ENCODE measurements at places on chromosomes 11 and 22.

- no peak for DNase-seq
These were observed 151.9 kb upstream of the NTM start for GRCh38 chr11:131218542-131218941.

DNA sequence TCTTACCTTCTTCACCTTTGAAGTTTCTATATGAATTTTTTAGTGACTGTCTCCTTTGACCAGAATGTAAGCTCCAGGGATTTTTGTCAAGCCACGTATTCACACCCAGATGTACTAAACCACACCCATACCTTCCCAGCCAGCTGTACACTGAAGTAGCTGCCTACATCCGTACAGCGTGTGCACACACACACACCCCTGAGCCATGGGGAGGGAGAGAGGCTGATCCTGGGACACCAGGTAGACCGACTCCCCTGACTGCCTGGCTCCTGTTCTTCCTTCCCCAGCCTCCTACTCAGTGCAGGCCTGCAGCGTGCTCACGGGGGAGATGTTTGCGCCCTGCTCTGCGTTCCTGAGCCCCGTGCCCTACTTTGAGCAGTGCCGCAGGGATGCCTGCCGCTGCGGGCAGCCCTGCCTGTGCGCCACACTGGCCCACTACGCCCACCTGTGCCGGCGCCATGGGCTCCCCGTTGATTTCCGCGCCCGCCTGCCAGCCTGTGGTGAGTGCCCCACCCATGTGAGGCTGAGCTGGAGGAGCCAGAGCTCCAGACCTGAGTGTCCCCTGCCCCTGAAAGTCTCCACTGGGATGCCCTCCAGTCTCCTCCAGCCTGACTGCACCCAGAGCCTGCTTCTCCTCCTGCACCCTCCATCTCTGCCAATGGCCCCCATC is 25.9 kb downstream of the OTOG start:
- no peak for DNase-seq

- no peak for DNase-seq
These were observed 86.0 kb downstream of the PKNOX2 start for GRCh38 chr11:125250318-125251213.

DNA sequence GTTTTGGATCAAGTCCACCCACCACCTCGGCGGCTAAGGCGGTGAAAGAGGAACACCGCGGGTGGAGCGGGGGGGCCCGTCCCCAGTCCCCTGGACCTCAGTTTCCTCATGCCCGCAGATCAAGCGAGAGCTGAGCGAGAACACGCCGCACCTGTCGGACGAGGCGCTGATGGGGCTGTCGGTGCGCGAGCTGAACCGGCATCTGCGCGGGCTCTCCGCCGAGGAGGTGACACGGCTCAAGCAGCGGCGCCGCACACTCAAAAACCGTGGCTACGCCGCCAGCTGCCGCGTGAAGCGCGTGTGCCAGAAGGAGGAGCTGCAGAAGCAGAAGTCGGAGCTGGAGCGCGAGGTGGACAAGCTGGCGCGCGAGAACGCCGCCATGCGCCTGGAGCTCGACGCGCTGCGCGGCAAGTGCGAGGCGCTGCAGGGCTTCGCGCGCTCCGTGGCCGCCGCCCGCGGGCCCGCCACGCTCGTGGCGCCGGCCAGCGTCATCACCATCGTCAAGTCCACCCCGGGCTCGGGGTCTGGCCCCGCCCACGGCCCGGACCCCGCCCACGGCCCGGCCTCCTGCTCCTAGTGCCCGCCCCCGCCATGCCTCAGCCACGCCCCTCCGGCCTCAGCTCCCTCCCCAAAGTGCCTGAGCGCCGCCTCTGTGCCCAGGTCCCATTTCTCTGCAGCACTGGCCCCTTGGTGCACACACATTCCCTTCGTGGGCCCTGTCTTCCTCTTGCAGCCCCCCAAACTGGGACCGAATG is 12.7 kb downstream of the MAFF start:
- DNase-seq, result peak; percentile 64

DNA sequence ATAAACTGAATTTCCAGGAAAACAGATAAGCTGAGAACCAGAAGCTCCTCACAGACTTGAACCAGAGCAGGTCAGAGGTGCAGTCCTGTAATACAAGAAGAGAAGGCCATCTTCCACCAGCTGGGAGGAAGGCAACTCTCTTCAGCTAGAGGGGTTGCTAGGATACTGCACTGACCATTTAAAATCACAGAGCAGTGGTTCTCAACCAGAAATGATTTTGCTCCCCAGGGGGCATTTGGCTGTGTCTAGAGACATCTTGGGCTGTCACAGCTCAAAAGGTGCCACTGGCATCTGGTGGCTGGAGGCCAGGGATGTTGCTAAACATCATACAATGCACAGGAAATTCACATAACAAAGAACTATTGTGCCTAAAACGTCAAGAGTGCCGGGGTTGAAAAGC is 17.2 kb downstream of the OPCML start:
- no peak for DNase-seq

GRCh38 chr11:115348416-115348815 is 155.8 kb downstream of the CADM1 start:
- no peak for DNase-seq

DNA sequence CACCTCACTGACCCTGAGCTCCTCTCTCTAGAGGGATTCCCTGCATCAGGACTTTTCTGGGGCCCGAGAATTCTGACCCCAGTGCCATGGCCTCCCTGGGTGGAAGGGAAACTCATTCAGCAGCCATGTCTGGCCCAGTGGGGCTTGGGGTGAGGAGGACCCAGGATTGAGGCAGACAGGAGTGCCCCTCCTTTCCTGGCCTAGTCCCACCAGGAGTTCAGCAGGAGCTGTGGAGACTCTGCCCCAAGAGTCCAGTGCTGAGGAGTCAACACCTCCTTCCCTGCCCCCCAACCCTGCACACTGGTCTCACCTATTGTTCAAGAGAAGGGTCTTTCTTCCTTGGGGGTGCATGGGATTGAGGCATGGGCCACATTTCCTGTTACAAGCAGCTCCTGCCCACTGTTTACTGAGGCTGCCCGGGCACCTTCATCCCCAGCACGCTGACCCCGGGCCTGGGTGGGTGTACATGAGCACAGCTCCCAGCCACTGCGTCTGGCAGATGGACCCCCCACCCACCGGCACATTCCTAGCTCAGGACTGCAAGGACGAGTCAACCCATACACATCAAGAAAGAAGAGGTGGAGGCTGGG is 33.9 kb downstream of the ALX4 start:
- DNase-seq, result no peak

- DNase-seq, result no peak
These were observed 277.6 kb downstream of the TTC28 start for GRCh38 chr22:28402060-28402459.

- no peak for DNase-seq
These were observed 66.1 kb downstream of the SCN3B start for GRCh38 chr11:123588117-123588863.

DNA sequence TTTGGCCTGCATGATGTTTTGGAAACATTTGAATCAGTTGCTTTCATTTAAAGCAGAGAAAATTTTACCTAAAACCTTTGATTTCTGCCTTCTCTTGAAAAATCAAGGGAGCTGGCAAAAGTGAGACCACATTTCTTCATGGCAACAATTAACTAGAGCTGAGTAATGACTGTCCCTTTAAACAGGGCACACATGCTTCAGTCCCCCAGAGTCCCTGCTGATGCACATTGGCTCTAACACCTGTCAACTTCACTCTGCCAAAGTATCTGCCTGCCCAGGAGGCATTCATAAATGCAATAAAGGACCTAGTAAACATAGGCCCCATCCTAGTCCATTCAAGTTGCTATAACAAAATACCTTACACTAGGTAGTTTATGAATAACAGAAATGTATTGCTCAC is 87.1 kb upstream of the LDLRAD3 start:
- no peak for DNase-seq

- DNase-seq, result no peak
These were observed 18.1 kb downstream of the CHST1 start for GRCh38 chr11:45647329-45647728.

GRCh38 chr11:19079643-19080440 is 19.3 kb upstream of the MRGPRX2 start:
- no peak for DNase-seq

DNA sequence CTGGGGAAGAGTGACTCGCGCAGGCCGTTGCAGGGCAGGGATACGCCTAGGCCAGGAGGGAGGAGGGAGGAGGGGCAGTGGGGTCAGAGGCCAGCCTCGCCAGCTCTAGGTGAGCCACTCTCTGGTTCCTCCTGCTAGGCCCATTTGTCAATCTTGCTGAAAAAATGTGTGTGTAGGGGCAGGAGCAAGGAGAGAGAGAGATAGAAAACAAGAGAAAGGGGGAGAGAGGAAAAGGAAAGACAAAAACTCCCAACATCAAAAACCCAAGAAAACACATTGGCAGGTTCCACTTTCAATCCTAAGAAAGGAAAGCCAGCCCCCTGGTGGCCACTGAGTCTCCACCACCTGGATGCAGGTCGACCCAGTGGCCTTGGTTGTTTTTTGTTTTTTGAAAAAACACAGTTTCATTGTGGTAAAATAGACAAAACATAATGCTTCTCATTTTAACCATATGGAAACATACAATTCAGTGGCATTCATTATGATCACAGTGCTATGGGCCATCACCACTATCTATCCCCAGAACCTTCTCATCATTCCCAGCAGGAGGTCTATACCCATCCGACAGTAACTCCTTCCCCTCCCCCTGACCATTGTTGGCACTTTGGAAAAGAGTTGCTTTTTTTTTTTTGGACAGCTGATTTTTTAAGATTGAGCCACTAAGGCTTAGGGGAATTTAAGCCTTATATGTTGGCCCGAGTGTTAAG is 10.9 kb downstream of the OMP start:
- DNase-seq, result peak; percentile 57

- no peak for DNase-seq
These were observed 96.4 kb downstream of the PRMT3 start for GRCh38 chr11:20483931-20484330.

GRCh38 chr11:78759071-78759470 is 184.4 kb upstream of the NARS2 start:
- DNase-seq, result no peak

- DNase-seq, result no peak
These were observed 66.2 kb downstream of the COMMD9 start for GRCh38 chr11:36222831-36223635.

- DNase-seq, result no peak
These were observed 57.0 kb downstream of the TENM4 start for GRCh38 chr11:79383874-79384273.

DNA sequence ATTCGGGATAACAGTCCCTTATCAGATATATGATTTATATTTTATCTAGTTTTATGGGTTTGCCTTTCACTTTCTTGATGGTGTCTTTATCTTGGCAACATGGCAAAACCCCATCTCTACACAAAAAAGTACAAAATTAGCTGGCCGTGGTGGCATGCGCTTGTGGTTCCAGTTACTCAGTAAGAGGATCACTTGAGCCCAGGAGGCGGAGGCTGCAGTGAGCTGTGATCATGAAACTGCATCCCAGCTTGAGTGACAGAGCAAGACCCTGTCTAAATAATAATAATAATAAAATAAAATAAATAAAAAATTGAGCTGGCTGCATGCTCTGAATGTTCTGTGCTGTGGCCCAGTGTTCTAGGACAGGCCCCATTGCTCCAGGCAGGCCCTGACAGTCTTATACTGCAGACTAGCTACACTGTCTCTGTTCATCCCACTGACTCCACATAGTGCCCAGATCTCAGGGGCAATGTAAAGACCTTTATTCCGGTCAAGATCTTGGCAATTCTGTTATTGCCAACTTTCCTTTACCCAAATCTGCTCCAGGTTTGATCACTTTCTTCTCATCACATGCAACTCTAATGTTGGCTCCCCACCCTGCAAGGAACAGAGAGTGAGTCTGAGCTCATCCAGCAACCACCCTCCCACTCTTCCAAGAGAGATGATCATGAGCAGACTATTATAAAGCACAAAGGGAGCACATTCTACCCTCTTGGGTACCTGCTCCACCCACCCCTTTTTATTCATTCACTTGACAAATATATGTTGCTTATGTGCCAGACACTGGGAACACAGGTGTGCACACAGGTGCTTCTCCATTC is 8.8 kb downstream of the HSPA8 start:
- DNase-seq, result no peak

- DNase-seq, result no peak
These were observed 147.9 kb downstream of the ATG16L2 start for GRCh38 chr11:72962084-72962483.

DNA sequence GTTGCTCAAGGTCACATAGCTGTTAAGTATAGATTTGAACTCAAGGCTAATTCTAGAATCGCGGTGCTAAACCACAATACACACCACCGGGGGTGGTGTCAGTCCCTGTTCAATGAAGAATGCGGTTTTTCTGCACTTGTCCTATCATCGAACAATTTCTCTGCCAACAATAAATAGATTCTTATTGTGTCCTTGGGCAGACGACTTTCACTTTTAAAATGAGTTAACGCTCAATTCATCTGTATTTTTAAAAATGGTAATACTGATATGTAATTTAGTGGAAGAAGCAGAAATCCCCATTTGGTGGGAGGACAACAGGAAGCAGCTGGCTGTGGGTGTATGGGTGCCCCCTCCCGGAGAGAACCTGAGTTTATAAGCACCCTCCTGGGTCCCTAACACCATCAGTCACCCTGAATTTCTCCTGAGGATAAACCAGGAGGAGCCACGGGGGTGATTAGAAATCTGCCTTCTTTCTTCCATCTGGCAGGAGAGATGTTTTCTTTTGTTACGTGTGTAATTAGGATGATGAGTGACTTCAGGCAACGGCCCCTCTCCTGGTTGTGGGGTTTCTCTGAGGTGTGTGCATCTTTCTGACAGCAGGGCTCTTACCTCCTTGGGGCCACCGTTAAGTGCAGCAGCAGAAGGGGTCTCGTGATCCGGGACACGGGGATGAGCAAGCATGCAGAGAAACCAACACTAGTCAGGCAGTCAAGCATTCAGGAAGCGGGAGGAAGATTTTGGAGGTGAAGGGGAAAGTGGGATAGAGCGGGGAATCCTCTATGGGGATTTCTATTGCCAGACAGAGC is 87.7 kb downstream of the GRAMD1B start:
- DNase-seq, result no peak

DNA sequence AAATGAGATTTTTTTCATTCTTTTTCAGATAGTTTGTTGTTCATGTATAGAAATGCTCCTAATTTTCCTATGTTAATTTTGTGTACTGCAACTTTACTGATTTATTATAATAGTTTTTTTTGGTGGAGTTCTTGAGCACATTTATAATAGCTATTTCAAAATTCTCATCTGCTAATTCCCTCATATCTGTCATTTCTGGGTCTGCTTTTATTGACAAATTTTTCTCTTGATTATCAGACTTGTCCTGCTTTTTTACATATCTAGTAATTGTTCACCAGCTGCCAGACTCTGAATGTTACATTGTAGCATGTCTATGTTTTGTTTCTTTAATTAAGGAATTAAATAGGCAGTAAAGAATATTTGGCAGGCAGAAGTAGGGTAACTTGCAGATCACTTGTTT is 60.9 kb upstream of the PARVA start:
- no peak for DNase-seq

All from hematopoietic multipotent progenitor cell treated with erythropoietin and hydrocortisone succinate and interleukin-3 and kit ligand, for 15 days (in vitro differentiated cells).